ENCODE measurements at places on chromosomes 7 and 10. TPM values are rescaled to one million over a fixed set of nuclear protein-coding genes. Genes with fewer than 3 reads are reported as not detected.

Gene RELN
- 0.31 TPM for total RNA-seq

Gene CYP2C19
- total RNA-seq: 4.5 TPM

Gene VAX1
- not detected for total RNA-seq

Gene CDCA7L
- total RNA-seq: 71.8 TPM

Gene SYT15
- 1.5 TPM for total RNA-seq

Gene HOGA1
- total RNA-seq: 7.9 TPM

Gene CHAT
- not detected for total RNA-seq

Gene HTR5A
- not detected for total RNA-seq

Gene LIPM
- total RNA-seq: not detected

Gene KDM7A
- 4.9 TPM for total RNA-seq

Gene BPGM
- 32.5 TPM for total RNA-seq

Gene COL13A1
- total RNA-seq: 0.24 TPM

Gene MYL10
- not detected for total RNA-seq

Gene LHFPL3
- total RNA-seq: not detected

Gene ETV1
- 45.9 TPM for total RNA-seq

Gene PRPS1L1
- not detected for total RNA-seq

DNA sequence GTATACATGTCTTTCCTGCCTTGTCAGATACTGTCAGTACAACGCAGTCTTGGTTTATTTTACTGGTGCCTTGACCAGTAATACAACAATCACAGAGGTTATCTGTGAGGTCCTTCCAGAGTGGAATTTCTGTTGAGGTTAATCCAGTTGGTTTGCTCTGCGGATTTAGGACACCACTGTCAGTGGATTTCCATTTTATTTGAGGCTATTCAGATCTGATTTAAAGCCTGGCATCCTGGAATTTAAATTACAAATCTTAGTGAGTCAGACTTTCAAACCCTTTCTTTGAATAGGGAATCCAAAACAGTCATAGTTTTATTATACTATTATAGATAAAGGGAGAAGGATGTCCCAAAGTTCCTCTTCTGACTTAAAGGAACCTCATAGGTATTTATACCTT, 40.5 kb downstream of the ANLN start:
- no peaks in the 10 kb centered on the region for H3K4me1 ChIP-seq
- H3K27ac ChIP-seq: no peak overlapping the region
- H3K27me3 ChIP-seq: no peaks in the 10 kb centered on the region
- no peak overlapping the region for H3K4me3 ChIP-seq
- no peak for DNase-seq
- H3K36me3 ChIP-seq: peaks cover 71% of the 10 kb centered on the region

- no peak for DNase-seq
- H3K36me3 ChIP-seq: no peaks in the 10 kb centered on the region
- H3K4me1 ChIP-seq: no peaks in the 10 kb centered on the region
- no peaks in the 10 kb centered on the region for H3K27me3 ChIP-seq
- no peak overlapping the region for H3K4me3 ChIP-seq
These were observed 213.0 kb upstream of the SMIM30 start for GRCh38 chr7:113331155-113331898.

GRCh38 chr10:20767028-20767427, 130.1 kb downstream of the NEBL start:
- no peak overlapping the region for H3K27ac ChIP-seq
- DNase-seq: no peak
- no peaks in the 10 kb centered on the region for H3K36me3 ChIP-seq
- no peak overlapping the region for H3K4me3 ChIP-seq

- H3K27ac ChIP-seq: no peak overlapping the region
- no peak overlapping the region for H3K4me3 ChIP-seq
- no peaks in the 10 kb centered on the region for H3K36me3 ChIP-seq
- no peaks in the 10 kb centered on the region for H3K27me3 ChIP-seq
These were observed 519.5 kb downstream of the GRID1 start for GRCh38 chr10:85847085-85847484.

DNA sequence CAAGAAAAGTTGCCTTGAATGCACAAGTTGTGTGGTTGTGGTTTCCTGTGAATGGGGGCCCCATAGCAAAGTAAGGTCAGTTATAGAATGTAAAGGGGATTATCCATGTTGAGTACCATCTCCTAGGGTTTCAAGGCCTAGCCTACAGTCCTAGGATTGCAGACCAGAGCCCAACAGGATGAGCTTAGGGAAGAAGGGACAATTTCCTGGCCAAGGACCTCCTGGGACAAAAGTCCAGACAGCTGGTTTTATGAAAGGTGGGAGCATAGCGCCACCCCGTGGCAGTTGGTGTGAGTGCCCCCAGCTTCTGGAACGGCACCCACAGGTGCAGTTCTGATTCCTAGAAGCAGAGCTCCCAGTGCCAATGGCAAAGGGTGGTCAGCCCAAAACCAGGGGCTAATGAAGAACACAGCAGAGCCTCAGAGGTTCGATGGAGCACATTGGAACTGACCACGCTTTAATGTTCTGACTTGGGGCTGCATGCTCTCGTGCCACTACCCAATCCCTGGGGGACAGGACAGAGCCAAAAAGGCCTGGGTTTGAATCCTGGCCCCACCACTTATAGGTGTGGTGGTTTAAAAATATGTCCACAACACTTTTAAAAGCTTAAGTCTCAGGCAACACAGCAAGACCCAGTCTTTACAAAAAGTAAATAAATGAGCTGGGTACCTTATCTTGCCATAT, 25.8 kb upstream of the TMEM120A start:
- peak; percentile 69 for DNase-seq
- H3K36me3 ChIP-seq: peaks cover 7% of the 10 kb centered on the region
- H3K4me1 ChIP-seq: no peaks in the 10 kb centered on the region
- H3K27ac ChIP-seq: no peak overlapping the region
- H3K4me3 ChIP-seq: no peak overlapping the region

- no peak overlapping the region for H3K27ac ChIP-seq
- no peaks in the 10 kb centered on the region for H3K4me1 ChIP-seq
- no peak overlapping the region for H3K4me3 ChIP-seq
These were observed 27.4 kb upstream of the EGR2 start for GRCh38 chr10:62843600-62843999.

- DNase-seq: peak; percentile 56
- H3K27me3 ChIP-seq: no peaks in the 10 kb centered on the region
- peaks cover 65% of the 10 kb centered on the region for H3K36me3 ChIP-seq
- no peaks in the 10 kb centered on the region for H3K4me1 ChIP-seq
- no peak overlapping the region for H3K27ac ChIP-seq
These were observed 15.6 kb upstream of the PBLD start for GRCh38 chr10:68348265-68348741.

GRCh38 chr10:116126239-116126638, 146.8 kb downstream of the GFRA1 start:
- H3K4me1 ChIP-seq: no peaks in the 10 kb centered on the region
- DNase-seq: no peak
- H3K27me3 ChIP-seq: no peaks in the 10 kb centered on the region
- H3K36me3 ChIP-seq: no peaks in the 10 kb centered on the region
- H3K4me3 ChIP-seq: no peak overlapping the region
- H3K27ac ChIP-seq: no peak overlapping the region

GRCh38 chr10:82394122-82394521, 519.1 kb downstream of the NRG3 start:
- H3K27me3 ChIP-seq: no peaks in the 10 kb centered on the region
- H3K4me3 ChIP-seq: no peak overlapping the region
- H3K27ac ChIP-seq: no peak overlapping the region
- no peaks in the 10 kb centered on the region for H3K36me3 ChIP-seq
- peaks cover 7% of the 10 kb centered on the region for H3K4me1 ChIP-seq

- no peak overlapping the region for H3K27ac ChIP-seq
- no peak overlapping the region for H3K4me3 ChIP-seq
- no peaks in the 10 kb centered on the region for H3K4me1 ChIP-seq
- no peaks in the 10 kb centered on the region for H3K27me3 ChIP-seq
These were observed 174.1 kb downstream of the CNTNAP2 start for GRCh38 chr7:146290746-146291145.

DNA sequence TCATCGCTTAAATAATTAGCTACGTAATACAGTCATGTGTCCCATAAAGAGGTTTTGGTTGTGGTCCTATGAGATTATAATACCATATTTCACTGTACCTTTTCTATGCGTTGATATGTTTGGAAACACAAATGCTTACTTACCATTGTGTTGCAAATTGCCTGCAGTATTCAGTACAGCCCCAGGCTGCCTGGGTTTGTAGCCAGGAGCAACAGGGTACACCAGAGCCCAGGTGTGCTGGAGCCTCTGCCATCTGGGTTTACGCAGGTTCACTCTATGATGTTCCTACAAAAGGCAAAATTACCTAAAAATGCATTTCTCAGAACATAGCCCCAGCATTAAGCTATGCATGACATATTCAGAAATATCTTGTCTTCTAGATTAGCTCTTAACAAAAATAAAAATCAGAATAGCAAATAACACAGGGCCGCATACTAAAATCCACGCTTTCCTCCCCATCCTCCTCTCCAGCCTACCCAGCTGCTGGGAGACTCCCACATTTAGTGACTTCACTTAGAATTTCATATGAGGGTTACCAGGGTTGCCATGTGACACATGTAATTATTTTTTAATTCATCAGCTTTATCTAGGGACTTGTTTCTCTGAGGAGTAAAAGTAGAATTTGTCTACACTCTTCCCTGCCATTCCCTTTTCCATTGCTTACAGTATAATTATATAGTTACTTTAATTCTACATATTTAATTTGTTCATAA, 559.0 kb upstream of the ADARB2 start:
- peaks cover 16% of the 10 kb centered on the region for H3K4me1 ChIP-seq
- no peak overlapping the region for H3K4me3 ChIP-seq
- no peak overlapping the region for H3K27ac ChIP-seq
- no peaks in the 10 kb centered on the region for H3K27me3 ChIP-seq
- DNase-seq: no peak

- H3K4me1 ChIP-seq: peaks cover 7% of the 10 kb centered on the region
- H3K27ac ChIP-seq: no peak overlapping the region
- H3K27me3 ChIP-seq: peaks cover 73% of the 10 kb centered on the region
- H3K36me3 ChIP-seq: no peaks in the 10 kb centered on the region
- no peak for DNase-seq
These were observed 58.7 kb upstream of the PFKP start for GRCh38 chr10:3008518-3009195.

DNA sequence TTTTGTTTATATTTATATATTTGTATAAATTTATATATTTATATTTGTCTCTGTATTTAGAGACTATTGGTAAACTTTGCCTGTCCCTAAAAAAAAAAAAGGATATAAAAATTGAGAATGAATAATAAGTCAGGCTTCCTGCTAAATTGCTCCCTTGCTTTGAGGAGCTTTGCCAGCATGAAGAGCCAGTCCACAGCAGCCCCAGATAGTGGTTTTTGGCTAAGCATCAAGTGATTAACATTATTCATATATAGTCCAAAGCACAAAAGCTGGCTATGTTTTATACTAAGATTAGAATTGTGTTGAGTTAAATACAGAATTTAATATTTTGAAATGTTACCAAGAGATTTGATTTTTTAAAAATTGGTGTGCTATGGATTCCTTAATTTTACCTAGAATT, 264.9 kb upstream of the FERD3L start:
- no peaks in the 10 kb centered on the region for H3K36me3 ChIP-seq
- H3K4me1 ChIP-seq: peaks cover 12% of the 10 kb centered on the region
- H3K27ac ChIP-seq: no peak overlapping the region
- no peak for DNase-seq
- H3K4me3 ChIP-seq: no peak overlapping the region
- H3K27me3 ChIP-seq: no peaks in the 10 kb centered on the region

GRCh38 chr7:30971840-30972563, 8.2 kb downstream of the GHRHR start:
- H3K4me3 ChIP-seq: no peak overlapping the region
- DNase-seq: no peak
- no peaks in the 10 kb centered on the region for H3K36me3 ChIP-seq
- peaks cover 31% of the 10 kb centered on the region for H3K27me3 ChIP-seq

- no peak overlapping the region for H3K4me3 ChIP-seq
- no peak for DNase-seq
These were observed 69.3 kb downstream of the CSTF2T start for GRCh38 chr10:51629934-51630639.

- peak overlapping the region; percentile 5 for H3K4me3 ChIP-seq
- H3K27me3 ChIP-seq: peaks cover 11% of the 10 kb centered on the region
- no peaks in the 10 kb centered on the region for H3K36me3 ChIP-seq
- peak overlapping the region; percentile 66 for H3K27ac ChIP-seq
These were observed 21.2 kb downstream of the GRID1 start for GRCh38 chr10:86345296-86345858.

- H3K36me3 ChIP-seq: no peaks in the 10 kb centered on the region
- no peaks in the 10 kb centered on the region for H3K4me1 ChIP-seq
- no peak overlapping the region for H3K27ac ChIP-seq
These were observed 45.6 kb downstream of the JCAD start for GRCh38 chr10:30013757-30014156.

- DNase-seq: no peak
- H3K27ac ChIP-seq: no peak overlapping the region
- H3K4me1 ChIP-seq: no peaks in the 10 kb centered on the region
- H3K36me3 ChIP-seq: no peaks in the 10 kb centered on the region
- no peak overlapping the region for H3K4me3 ChIP-seq
These were observed 94.2 kb downstream of the EBF3 start for GRCh38 chr10:129869596-129870473.

GRCh38 chr7:132533916-132534315, 42.4 kb downstream of the PLXNA4 start:
- H3K4me3 ChIP-seq: no peak overlapping the region
- H3K27me3 ChIP-seq: peaks cover 87% of the 10 kb centered on the region
- H3K27ac ChIP-seq: no peak overlapping the region
- H3K4me1 ChIP-seq: no peaks in the 10 kb centered on the region
- no peaks in the 10 kb centered on the region for H3K36me3 ChIP-seq

DNA sequence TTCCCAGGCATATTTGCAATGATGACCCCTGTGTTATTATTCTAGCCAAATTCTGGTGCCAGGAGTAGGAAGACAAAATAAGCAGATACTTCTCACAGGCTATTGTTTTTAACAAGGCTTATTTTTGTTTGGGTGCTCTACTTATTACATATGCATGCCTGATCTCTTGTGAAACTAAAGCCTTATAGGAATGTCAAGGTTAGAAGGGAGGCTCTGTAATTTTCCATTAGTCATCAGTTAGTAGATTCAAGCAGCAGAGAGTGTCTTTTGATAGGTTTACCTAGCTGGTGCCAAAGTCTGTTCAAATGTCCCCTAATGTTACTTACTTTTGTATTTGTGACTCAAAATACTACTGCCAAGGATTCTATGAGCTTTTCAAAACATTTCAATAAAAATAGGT, 11.7 kb upstream of the TMEM106B start:
- no peaks in the 10 kb centered on the region for H3K36me3 ChIP-seq
- no peak overlapping the region for H3K27ac ChIP-seq
- DNase-seq: no peak
- H3K27me3 ChIP-seq: no peaks in the 10 kb centered on the region
- H3K4me3 ChIP-seq: no peak overlapping the region

DNA sequence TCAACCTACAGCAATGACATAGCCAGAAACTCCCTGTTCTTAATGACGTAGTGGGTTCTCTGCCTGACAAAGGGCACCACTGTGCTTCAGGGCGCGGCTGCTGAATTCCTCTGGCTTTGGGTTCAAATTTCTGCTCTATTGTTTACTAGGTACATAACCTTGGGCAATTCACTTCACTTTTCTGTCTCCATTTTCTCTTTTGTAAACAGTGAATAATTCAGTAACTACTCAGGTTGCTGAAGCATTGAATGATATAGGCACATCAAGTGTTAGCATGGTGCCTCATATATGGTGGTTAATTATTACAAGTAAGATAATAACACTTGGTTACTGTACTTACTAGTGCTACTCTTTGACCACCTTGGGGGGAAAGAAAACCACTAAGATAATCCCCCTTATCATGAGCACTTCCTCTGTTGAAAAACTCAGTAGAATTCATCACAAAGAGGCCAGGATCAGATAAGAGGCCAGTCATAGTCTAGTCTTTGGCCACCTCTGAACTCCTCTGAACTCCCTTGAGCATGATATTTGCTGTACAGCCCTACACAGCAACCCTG, 92.0 kb upstream of the AHR start:
- peaks cover 66% of the 10 kb centered on the region for H3K4me1 ChIP-seq
- peaks cover 27% of the 10 kb centered on the region for H3K36me3 ChIP-seq
- peak overlapping the region; percentile 13 for H3K4me3 ChIP-seq
- DNase-seq: peak; percentile 93
- no peaks in the 10 kb centered on the region for H3K27me3 ChIP-seq
- H3K27ac ChIP-seq: peak overlapping the region; percentile 93

All from Calu3 (cell line).